ENCODE measurements at places on chromosomes 12 and 14.

- no peak for DNase-seq
Observed at GRCh38 chr14:75976826-75977581, 4.8 kb downstream of the TGFB3 start.

DNA sequence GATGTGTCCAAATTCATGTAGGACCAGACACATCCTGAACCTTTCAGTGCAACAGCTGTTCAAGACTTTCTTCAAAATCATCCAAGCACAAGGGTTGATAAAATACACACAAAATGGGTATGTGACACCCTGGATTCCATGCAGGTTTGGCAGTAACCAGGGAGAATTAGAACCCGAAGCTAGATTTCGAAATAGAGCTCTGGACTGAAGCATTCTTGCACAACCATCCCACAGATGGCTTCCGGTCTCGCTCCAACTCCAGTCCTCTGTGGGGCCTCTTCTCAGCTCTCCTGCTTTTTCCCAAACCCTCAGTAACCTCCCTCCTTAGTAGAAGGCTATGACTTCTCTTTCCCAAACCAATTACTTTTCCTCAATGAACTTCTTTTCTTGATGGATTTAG is 171.3 kb downstream of the TTC7B start:
- DNase-seq, result no peak

DNA sequence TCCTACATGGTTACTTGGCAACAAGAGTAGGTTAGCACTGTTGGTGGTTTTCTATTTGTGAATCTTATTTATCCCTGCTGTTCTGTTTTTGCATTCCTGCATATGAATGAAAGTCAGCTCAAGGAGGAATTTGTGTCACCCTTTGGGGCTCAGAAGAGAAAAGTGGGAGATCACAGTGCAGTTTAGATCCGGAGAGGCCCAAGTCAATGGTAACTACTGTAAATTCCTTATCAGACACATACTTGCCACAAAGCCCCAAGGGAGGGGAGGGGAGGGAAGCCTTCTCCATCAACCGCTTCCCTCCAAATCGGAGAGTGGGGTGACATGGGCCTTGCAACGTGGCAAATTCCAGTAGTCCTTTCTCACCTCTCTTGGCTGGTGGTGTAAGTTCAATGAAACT is 15.0 kb downstream of the GSG1 start:
- no peak for DNase-seq

DNA sequence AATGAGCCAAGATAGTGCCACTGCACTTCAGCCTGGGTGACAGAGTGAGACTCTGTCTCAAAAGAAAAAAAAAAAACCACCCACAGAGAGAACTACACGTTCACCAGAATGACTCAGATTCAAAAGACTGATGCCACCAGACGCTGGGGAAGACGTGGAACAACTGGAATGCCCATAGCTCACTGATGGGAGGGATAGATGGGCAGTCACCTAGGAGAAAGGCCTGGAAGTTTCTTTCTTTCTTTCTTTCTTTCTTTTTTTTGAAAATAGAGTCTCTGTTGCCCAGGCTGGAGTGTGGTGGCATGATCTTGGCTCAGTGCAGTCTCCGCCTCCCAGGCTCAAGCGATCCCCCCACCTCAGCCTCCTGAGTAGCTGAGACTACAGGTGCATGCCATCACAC is 10.0 kb upstream of the KLC1 start:
- no peak for DNase-seq

GRCh38 chr12:96335270-96335669 is 65.0 kb downstream of the CDK17 start:
- no peak for DNase-seq
